ENCODE measurements at places on chromosomes 6 and 20.

DNA sequence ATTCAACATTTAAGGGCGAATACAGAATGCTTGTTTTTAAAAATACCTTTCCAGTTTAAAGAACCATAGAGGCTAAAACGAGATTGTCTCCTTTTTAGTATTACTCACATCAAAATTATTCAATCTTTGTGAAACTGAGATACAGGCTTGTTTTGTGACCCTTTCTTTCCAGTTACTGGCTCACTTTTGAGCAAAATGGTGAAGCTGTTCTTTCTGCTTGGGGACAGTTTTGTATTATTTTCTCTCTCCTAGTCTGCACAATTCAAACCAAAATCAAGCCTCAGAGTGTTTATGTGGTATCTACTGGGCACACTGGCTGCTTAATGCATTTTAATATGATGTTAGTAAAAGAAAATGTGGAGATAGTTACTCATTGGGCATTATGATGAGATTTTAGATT, 36.5 kb downstream of the HIVEP1 start:
- no peak for DNase-seq

- DNase-seq: no peak
Observed at GRCh38 chr6:33443025-33443424, 11.4 kb upstream of the ZBTB9 start.

DNA sequence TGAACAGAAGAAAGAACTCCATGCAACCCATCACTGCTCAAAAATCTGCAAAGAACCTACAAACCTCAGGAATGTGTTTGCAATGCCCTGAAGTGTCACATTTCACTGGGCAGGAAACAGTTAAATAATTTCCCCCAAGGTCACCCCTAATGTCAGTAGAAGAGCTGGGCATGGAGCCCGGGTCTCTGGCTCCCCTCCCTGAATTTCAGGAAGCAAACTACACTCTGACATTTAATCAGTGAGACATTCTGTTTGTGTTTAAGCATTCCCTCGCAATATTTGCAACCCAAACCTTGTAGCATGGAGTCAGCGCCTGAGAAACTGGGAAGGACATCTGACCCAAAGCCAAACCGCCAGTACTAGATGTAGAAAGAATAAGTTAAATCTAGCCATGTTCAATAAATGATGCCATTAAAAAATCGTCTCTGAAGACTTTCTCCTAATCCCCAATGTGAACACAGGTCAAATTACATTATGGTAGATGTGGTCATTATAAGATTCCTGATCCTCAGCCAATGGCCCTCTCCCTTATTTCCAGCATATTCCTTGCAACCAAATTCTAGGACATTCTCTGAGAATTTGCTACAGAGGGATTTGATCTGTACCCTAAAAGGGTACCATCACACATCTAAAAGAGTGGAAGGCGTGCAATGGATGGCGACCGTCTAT, 91.2 kb upstream of the ADTRP start:
- no peak for DNase-seq

DNA sequence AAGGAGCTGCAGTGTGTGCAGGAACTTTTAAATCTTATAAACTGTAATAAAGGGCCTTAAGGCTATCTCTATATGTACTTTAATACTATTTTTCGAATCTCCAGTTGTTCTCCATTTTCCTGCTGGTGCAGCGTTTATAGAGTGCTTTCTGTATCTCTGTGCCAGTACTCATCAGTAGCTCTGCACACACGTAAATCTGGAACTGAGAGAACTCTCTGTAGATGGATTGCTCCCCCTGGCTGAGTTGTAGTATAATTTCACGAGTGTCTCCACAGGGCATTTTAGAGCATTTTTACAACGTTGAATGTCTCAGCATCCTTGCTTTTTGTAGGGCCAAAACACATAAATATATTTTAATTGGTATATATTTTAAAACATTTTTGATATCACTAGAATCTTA, 256.5 kb downstream of the TRDN start:
- DNase-seq: no peak

- no peak for DNase-seq
Observed at GRCh38 chr6:17291778-17292177, 10.6 kb downstream of the RBM24 start.

Data from GM19239 (cell line).